ENCODE measurements at places on chromosomes 7 and 10.

DNA sequence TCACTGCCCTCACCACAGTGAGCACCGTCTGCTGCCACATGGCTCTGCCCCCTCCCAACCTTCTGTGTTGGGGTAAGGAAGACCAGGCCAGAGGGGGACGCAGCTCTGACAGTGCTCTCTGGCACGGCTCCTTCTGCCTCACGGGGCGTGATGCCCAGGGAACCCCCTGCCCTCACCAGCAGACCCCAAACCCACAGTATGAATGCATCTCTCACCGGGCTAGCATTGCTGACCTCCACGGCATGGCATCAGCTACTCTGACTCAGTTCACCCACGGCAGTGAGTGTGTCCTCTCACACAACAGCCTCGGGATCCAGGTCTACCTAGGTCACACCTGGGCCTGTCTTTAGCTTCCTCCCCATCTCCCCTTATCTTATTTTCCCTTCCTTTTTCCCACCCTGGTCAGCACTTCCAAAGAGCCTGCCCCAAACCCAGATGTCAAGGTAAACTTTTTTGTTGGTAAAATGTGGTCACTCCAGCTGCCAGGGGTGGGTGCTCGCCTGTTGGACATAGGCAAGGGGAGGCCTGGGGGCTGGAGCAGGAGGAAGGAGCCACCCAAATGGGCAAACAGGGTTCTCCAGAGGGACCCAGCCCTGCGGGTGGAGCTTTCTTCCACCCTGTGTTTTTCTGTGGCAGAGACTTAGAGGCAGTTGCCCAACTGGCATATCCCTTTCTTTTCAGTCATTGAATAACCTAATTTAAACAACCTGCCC lies 4.4 kb downstream of the CALML3 start:
- no peak for DNase-seq

DNA sequence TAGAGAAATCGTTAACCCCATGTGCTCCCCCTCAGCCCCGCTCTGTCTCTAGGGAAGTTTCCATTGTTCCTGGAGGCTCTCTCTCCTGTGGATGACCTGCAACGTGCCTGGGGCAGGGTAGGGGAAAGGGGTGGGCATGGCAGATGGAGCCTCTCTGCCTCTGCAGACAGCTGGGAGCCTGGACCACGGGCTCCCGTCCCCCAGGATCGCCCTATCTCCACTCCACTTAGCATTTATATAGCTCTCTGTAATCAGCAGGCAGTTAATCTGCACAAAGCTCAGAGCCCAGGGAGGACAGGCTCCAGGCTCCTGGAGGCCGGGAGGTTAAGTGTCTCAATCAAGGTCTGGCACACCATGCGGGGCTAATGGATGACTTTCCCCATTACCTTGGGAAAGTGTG lies 369.7 kb downstream of the PLXNA4 start:
- DNase-seq, result no peak

DNA sequence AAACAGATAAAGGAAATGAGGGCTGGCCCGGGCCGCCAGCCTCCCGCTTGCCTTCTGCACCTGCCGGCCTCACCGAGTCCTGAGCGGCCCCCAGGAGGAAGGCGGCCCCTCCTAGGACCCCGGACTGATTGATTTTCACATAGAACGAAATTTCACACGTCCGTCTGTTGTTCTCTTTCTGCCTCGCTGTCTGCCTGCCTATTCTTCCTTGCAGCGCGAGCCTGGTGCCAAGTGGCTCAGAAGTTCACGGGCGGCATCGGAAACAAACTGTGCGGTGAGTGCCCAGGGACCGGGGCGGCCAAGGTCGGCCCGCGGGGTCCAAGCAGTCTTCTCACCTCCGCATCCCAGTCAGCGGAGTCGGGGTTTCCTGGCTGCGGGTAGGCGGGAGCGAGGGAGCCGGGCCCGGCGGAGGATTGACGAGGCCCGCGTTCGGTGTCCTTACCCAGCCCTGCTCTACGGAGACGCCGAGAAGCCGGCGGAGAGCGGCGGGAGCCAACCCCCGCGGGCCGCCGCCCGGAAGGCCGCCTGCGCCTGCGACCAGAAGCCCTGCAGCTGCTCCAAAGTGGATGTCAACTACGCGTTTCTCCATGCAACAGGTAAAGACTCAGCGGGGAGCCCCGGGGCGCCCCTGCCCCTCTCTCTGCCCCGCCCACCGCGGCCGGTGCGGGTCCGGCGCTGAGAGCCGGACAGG lies 967 bp downstream of the GAD2 start:
- DNase-seq, result no peak

DNA sequence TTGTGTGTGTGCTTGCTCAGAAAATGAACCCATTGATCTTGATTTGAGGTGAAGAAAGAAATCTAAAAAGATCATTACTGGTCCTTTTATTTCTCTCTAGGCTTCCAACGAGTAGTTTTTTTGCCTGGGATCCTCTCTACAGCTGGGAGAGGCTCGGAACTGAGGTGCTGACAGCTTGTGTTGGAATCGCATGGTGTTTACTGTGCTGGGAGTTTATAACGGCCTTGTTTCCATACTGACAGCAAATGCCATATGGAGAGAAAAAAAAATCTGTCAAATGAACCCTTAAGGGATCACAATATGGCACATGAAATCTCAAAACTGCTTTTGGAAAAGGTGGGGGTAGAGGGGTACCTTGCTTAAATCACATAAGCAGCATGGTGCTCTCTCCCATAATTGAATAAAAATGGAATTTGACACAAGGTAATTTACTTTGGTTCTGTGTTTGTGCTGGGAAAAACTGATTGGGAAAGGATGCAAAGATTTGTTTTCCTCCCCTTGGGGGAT lies 165.0 kb downstream of the RGS10 start:
- DNase-seq, result no peak

- DNase-seq, result no peak
Measured at GRCh38 chr10:30784524-30784896, 155.0 kb upstream of the LYZL2 start.
